Lower lobe of right lung (tissue), 2 donors: ENCODE measurements at places on chromosomes 11 and 22.

GRCh38 chr11:17383461-17383860 is 5.0 kb downstream of the KCNJ11 start:
- no peak for DNase-seq

GRCh38 chr22:37905534-37906363 is at the start of gene MICALL1:
Gene MICALL1 (plus strand): TSS chr22:37906297. CDS start chr22:37906423, 126 bp downstream.
- peak; percentile 84 for DNase-seq

GRCh38 chr22:36763576-36763975 is 12.3 kb downstream of the IFT27 start:
- no peak for DNase-seq

- DNase-seq: no peak
These were observed 31.7 kb downstream of the NEAT1 start for GRCh38 chr11:65454311-65454695.

DNA sequence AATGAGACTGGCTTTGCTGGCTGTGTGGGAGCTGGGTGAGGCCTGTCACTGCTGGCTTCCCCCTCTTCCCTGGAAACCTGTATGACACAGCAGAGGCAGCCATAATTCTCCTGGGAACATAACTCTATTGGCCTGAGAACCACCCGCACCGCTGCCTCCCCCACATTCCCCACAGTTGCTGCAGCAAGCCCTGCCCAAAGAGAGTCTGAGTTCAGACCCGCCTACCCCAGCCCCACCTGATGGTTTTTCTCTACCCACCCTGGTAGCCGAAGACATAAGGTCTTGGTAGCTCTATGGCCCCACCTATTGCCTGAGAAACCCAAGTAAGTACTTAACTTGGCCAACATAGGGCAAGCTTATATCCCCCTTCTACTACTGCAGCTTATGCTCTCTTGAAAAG is 174.8 kb downstream of the C11orf91 start:
- no peak for DNase-seq

GRCh38 chr11:61059260-61059752 is 43.0 kb upstream of the CD5 start:
- no peak for DNase-seq
